SK-N-SH (cell line): ENCODE measurements at places on chromosomes 12 and 14. TPM values are rescaled to one million over a fixed set of nuclear protein-coding genes. Genes with fewer than 3 reads are reported as not detected.

KRT71 gene
- polyA plus RNA-seq = not detected in 2 replicates

- DNase-seq = no peak
Measured at GRCh38 chr14:87874676-87875075, 118.3 kb downstream of the GALC start.

DNA sequence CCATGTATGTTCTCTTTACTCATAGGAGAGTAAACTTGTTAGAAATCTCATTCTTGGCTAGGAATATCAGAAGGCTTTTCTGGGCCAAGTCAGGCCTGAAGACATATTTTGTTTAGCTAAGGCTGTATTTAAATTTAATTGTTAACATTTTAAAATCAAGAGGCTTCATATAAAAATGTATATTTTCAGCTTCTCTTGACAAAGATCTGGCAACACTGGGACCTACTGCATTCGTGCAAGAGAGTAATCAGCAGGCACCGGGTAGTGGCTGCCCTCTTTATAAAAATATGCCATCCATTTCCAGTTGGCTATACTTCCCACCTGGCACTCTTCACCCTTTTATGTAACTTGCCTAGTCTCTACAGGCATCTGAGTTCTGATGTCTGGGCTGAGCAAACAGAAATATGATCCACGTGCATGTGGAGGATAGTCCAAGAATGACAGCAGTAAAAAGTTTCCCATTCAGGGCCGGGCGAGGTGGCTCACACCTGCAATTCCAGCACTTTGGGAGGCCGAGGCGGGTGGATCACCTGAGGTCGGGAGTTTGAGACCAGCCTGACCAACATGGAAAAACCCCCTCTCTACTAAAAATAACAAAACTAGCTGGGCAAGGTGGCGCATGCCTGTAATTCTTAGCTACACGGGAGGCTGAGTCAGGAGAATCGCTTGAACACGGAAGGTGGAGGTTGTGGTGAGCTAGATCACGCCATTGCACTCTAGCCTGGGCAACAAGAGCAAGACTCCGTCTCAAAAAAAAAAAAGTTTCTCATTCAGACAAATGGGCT lies 2.0 kb upstream of the SOS2 start:
- DNase-seq = no peak

DNAH10 gene
- polyA plus RNA-seq = 0.13 and 0.15 TPM in 2 replicates

DNA sequence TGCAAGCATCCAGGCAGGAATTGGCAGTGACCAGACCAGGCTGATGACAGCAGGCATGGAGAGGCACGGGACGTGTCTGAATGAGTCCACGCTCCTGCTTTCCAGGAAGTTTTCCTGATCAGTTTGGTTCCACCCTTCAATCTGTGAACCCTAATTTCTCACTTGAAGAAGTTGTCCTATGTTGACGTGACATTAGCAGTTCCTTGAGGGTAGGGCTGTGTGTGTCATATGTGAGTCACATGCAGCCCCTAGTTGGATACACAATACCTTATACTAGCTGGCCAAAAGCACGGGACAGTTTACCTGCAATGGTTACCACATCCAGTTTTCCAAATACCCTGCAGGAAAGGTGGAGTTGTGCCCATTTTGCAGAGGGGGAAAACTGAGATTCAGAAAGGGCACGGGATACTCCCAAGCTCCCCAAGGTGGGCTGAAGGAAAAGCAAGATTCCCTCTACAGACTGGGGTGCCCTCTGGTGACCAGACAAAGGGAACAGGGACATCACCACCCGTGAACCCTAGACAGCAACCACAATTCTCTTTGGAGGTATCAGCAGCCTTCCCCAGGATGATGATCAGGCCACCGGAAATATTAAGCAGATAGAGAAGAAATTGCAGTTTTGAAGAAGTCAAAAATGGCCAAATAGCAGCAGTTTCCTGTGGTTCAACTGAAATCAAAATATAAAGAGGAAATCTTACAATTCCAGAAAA lies 194.5 kb downstream of the PHETA1 start:
- DNase-seq = no peak

DNA sequence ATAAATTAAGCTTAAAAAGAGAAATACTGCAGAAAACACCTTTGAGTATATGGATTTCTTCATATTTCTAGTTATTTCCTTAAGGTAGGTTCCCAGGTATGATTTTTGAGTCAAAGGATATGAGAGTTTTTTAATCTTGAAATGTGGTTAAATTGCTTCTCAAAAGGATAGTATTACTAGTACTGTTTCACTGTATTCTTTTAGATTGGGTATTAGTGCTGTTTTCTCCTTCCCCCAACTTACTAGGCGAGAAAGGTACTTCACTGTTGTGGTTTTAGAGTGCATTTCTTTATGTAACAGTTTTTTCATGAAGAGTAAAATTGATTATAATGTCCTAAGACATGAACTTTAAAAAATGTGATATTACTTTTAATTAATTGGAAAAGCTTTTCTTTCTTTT lies 13.5 kb downstream of the FRS2 start:
- no peak for DNase-seq

- DNase-seq = peak; percentile 43
Measured at GRCh38 chr12:59808317-59808910, 212.6 kb downstream of the SLC16A7 start.

DNA sequence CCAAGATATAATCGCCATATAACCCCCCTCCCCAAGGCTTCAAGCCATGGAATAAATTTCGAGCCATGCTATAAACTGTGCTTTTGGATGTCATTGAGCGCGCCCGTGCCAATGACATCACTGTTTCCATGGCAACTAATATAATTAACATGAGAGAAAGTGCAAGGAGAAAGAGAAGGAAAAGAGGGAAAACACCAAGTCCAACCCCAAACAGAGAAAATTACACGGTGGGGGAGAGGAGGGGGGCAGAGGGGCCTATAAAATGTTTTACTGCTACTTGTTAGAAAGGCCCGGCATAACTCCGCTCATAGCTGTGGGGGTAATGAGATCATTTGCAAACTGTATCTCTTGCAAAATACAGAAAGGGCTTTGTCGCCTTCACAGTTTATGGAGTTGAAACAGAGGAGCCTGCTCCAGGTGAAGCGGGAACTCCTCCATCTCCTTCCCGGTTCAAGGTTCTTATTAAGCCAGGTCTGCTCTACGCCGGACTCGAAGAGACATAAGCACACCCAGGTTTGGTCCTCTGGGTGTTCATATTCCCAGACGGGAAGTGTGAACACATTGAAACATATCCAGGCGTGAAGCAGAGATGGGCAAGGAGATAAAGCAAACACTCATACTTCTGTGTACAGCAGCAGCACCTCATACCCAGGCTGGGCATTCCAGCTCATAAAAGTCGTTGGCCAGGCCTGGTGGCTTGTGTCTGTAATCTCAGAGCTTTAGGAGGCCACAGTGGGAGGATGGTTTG lies 99.1 kb upstream of the MAP1LC3B2 start:
- no peak for DNase-seq

DNA sequence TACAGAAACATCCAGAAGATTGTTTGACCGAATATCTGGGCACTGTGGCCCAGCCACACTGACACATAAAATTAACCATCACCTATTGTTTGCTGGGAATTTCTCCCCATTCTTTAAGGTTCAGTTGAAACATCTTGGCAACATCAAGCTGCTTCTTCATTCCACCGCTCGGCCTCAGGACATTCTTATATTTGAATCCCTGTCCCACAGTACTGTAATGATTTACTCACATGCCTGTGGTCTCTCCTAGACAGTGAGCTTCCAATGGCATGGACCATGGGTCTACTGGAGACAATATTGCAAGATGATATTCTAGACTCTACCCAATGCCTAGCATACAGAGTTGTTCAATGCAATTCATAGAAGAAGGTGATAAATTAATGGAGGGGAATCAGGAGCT lies 56.1 kb downstream of the EMP1 start:
- DNase-seq = no peak

- DNase-seq = no peak
Measured at GRCh38 chr14:90836692-90837063, 20.4 kb upstream of the TTC7B start.

GRCh38 chr14:90774316-90774715 lies 41.9 kb downstream of the TTC7B start:
- DNase-seq = no peak

C12orf42 gene
- not detected in 2 replicates for polyA plus RNA-seq
